ENCODE measurements at places on chromosomes 13 and 19. TPM values are rescaled to one million over a fixed set of nuclear protein-coding genes. Genes with fewer than 3 reads are reported as not detected.

The SMIM44 gene
- not detected for total RNA-seq

GRCh38 chr13:20528452-20528851, 2.8 kb upstream of the CRYL1 start:
- DNase-seq: peak; percentile 29

The IGSF23 gene
- total RNA-seq: not detected

The FPR3 gene
- not detected for total RNA-seq

DNA sequence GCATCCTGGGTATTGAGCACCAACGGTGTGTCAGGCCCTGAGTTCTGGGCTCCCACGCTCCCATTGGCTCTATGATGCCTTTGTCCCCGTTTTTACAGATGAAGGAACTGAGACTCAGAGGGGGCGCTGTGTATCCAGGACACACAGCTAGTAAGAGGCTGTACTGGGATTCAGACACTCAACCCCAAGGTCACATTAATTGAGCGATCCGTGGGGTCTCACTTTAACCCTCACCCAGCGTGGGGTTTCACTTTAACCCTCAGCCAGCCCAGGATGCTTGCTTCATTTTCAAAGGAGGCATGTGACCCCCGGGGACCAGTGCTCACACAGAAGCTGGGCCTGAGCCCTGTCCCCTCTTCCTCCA, 42.6 kb downstream of the CYP4F22 start:
- no peak for DNase-seq

Measured in activated T-cell treated with anti-CD3 and anti-CD28 coated beads, Interleukin-2, amount 50 U/mL, for 72 hours (primary cell).